ENCODE measurements at places on chromosomes 3 and 15.

- no peak for DNase-seq
Observed at GRCh38 chr3:50913260-50913659, 238.5 kb downstream of the DOCK3 start.

DNA sequence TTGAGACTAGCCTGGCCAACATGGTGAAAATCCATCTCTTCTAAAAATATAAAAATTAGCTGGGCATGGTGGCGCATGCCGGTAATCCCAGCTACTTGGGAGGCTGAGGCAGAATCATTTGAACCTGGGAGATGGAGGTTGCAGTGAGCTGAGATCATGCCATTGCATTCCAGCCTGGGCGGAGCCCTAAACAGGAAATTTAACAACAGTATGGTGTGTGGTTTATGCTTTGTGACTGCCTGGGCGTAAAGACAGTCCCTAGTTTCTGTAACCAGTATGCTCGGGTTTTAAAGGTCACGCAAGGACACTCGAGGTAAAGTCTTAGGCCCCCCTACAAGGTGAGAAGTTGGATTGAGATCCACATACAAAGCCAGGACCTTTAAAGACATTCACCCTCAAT, 43.3 kb downstream of the USP50 start:
- no peak for DNase-seq

GRCh38 chr3:133948996-133949395, 53.3 kb upstream of the RAB6B start:
- DNase-seq = no peak

GRCh38 chr3:16288664-16289063, 23.7 kb downstream of the OXNAD1 start:
- DNase-seq = no peak

- no peak for DNase-seq
Observed at GRCh38 chr3:13141183-13141582, 68.0 kb upstream of the IQSEC1 start.

- DNase-seq = no peak
Observed at GRCh38 chr3:29141918-29142275, 139.0 kb upstream of the RBMS3 start.

DNA sequence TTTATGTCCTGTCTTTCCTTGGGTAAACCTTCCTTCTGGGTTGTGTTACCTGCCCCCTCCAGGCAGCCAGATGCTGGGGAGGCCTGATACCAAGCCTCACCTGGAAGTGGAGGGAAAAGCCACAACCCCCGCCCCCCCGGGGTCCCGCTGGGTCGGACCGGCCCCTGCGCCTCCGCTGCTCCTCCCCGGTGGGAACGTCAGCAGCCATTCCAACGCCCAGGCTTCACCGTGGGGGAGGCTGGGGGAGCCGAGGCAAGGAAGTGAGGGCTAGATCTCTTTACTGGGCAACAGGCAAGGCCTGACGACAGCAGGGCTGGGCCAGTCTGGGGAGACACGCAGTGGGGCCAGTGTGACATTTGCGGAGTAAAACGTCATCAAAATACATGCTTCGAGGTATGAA, 53.0 kb upstream of the SNRPA1 start:
- DNase-seq = no peak
